ENCODE measurements at places on chromosomes 1 and 21.

- DNase-seq = no peak
Measured at GRCh38 chr1:215416497-215416896, 150.6 kb upstream of the KCTD3 start.

DNA sequence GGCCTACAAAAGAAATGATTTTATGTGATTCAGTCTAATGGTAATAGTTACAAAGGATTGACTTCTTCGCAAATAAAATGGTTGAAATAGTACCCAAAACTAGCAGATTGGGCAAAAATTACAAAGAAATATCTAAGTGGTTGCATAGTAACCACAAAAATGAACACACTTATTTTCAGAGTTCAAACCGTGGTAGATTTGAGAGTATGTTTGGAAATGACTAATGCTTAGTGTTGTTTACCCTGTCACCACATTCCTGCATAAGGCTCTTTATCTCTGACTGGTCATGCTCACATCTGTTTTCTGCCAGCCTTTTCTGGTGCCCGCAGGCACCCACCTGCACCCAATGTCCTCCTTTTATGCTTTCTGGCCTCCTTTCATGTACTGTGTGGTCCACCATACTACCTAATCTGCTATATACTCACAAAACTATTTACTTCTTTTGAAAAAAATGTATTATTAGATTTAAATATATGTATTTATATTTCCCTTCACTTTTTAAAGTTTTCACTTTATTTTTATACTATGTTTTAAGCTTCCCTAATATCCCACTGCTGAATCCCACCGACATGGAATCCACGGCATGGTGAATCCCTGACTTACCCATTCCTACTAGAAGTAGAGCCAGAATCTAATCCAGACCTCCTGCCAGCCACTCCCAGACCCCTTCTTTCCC lies 30.3 kb downstream of the PTPRC start:
- no peak for DNase-seq

GRCh38 chr21:29656504-29657239 lies 283.1 kb downstream of the GRIK1 start:
- DNase-seq = no peak

GRCh38 chr1:202184750-202185460 lies 8.7 kb upstream of the LGR6 start:
- DNase-seq = peak; percentile 26

DNA sequence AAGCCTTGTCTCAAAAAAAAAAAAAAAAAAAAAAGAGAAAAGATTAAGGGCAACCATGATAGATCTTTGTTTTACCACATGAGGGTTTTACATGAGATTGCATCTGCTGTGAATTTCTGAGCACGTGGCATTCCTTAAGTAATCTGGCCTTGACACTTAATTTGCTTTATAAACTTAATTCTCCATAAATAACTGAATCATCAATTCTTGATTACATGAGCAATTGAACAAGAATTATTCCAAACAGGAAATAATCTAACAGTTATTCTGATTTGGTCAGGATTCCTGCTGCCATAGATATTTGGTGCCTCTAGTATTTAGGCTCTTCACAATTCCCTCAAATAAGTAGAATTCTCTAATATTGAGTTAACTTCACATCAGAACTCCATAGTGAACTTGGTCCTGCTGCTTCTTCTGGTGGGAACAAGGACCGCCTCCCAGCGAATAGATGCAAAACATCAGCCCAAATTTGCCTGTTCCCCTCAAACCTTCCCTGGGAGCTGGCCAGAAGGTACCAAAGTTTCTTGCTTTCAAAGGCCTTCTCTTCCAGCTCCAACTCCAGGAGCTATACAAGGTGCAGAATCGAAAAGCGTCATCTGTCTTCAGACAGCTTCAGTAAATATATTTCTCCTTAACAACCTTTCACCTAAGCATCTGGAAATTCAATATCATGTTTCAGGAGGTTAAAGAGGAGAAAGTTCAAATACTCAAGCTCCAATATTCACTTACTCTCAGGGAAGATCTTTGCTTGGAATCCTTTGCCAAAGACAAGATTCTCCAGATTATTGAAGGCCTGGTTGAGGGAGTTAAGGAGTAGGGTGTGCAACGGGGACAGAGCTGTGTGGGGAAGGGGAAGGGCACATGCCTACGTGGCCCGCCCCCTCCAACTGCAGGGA lies 1.0 kb downstream of the KRTCAP2 start:
- DNase-seq = no peak

DNA sequence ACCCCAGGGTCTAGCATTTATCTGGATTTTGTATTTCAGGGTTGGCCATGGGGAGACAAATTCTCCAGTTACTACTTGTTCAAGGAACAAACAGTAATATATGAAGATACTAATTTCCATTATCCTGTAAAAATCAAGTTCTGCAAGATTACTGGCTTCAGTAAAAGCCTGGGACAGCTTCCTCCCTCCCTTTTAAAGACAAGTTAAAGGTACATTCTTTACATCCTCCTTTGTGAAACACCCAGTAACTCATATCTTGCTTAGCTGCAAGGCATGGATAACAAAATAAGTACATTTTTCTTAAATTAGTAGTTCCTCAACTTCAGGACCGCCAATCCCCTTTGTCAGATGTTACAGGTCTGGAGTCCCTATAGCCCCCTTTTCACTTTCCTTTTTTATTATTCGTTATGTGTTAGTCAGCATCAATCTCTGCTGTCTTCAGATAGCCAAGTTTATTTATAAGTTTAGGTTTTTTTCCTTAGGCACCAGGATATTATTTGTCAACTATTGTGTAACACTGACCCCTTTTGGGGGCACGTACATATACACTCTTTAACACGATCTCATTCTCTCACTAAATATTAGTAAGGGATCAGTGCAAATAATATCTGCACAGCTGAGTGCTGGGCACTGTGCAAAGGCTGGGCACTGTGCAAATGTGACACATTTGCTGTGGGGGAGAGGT lies 9.8 kb downstream of the ERRFI1 start:
- DNase-seq = no peak

DNA sequence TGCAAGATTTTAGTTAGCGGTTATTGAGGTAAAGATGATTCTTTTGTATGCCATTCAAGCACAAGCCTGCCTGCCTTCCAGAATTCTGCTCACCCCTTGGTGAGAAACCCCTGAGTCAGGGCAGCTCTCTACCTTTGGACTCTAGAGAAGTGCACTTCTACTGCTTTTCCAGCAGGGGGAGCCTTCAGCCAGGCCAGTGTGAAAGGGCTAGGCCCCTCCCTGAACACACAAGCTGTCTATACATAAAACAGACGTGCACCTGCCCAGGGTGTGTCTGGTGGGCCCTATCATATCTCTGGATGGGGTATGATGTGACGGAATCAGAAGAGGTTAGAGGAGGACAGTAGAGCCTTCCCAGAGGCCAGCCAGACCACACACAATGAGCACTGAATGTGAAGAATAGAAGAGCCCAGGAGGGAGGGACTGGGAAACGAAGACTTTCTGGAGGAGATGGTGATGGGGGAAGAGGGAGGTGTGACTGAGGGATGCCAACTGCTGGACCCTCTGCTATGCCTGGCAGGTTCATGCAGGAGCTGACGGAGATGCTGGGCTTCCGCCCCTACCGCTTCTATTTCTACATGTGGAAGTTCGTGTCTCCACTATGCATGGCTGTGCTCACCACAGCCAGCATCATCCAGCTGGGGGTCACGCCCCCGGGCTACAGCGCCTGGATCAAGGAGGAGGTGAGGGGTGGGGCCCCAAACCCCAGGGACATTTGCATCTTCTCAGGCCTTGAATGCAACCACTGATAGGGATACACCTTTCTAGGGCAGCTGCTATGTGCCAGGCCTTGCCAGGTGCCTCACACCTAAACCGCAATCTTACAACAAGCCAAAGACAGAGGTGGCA lies 13.0 kb upstream of the KCNC4 start:
- DNase-seq = no peak

- peak; percentile 82 for DNase-seq
Measured at GRCh38 chr1:167517535-167518330, 596 bp downstream of the CD247 start.

DNA sequence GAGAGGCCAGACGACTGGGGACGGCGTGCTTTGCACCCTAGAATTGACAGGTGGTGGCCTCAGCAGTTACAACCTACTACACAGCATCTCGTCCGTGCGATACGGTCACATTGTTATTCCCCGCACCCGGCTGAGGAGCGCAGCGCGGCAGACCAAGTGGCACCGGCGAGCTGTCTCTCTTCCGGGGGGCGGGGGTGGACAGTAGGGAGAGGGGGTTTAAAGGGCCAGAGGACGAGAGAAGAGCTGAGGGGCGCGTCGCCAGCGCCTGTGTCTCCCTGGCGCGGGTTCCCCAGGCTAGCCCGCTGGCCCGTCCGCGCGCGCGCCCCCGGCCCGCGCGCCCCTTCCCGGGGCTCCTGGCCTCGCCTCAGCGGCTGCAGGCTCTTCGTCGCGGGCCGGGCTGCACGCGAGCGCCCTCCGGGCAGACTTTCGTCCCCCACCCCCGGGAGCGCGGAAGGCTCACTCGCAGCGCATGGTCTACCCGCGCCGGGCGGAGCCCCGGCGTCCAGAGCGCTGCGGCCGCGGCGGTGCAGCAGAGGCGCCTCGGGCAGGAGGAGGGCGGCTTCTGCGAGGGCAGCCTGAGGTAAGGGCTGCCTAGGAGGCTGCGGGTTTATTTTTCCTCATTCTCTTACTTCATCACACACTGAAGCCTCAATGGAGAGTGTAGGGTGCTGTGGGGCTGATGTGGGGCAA lies at the start of gene PDE4B:
TSS of gene PDE4B (plus strand) at position 227 of the 690 bp plus-strand sequence.
- no peak for DNase-seq

- DNase-seq = no peak
Measured at GRCh38 chr21:16863362-16863905, 649.4 kb upstream of the CXADR start.

GRCh38 chr1:13585612-13585991 lies 2.0 kb downstream of the PDPN start:
- DNase-seq = no peak

- DNase-seq = no peak
Measured at GRCh38 chr1:247905181-247905580, 9.8 kb downstream of the OR2W3 start.

DNA sequence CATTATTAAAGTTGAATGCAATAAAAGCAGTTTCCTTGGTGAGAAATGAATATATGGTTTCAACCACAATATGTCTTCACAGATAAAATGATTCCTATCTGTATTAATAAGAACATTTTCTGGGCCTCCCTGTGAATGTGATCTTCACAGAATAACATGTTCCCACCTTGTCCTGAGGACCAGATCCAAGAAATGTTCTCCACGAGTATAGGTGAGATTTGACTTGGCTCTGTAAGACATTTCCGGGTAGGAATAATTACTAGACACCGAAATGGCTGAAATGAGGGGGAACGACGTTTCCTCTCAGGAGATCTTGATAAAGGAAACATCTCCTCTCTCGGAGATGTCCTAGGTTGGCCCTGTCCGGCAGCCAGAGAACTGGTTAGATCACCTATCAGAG lies 61.4 kb downstream of the CLIC6 start:
- no peak for DNase-seq

DNA sequence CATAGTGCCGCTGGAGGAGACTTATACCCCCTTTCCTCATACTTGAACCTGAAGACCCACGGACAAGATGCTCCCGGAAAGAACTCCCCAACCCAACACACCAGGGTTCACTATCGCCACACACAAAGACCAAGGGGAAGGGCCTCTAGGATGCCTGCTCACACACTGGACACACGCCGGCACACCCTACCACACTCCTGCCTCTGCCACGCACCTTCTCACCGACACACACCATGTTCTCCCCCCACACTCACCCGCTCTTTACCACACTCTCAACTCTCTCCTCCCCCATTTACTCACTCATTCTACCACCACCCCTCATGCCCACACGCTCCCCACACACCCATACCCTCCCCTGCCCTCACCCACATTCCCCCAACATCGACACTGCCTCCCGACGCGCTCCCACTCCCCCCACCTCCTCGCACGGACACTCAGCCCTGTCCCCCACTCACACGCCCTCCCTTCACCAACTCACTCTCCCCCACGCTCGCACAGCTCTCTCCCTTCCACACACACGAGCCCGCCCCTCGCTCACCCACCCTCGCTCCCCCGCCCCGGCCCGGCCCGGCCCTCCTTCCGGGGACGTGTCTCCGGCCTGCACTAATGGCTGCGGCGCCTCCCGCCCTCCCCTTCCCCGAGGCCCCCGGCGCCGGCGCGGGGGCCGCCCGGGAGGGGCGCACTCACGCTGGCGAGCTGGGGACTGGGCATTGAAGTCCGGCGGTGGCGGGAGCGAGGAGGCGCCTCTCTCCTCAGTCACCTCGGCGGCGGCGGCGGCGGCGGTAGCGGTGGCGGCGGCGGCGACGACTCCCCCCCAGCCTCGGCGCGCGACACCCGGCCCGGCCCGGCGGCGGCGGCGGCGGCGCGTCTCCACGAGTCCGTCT lies 626 bp downstream of the PTP4A2 start:
- DNase-seq = peak; percentile 64

DNA sequence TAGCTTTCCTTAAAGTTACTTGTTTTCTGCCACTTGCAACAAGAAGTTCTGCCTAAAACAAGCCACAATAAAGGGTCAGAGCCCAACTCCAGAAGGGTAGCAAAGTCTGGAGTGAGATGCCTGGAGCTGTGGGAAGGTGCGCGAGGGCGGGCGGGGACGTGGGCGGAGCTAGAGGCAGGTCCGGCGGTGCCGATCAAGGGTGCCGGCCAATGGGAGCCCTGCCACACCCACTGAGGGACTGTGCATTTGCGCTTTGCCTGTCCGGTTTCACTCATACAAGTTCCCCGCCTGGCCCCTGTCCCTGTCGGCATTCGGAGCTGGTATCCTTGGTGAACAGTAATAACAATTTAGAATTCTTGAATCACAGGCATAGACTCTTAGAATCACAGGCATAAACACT lies 732.4 kb downstream of the MATN1 start:
- no peak for DNase-seq

Measured in activated naive CD8-positive, alpha-beta T cell treated with anti-CD3 and anti-CD28 coated beads, Interleukin-2, amount 50 U/mL, for 16 hours (primary cell).